Right lobe of liver (tissue), 6 donors: ENCODE measurements at places on chromosomes 16 and 17.

- DNase-seq = no peak
Measured at GRCh38 chr17:40538936-40539705, 26.2 kb downstream of the CCR7 start.

GRCh38 chr17:69460963-69461922 is 46.7 kb downstream of the MAP2K6 start:
- DNase-seq = no peak

- DNase-seq = no peak
Measured at GRCh38 chr17:69962436-69962995, 112.5 kb upstream of the KCNJ16 start.

DNA sequence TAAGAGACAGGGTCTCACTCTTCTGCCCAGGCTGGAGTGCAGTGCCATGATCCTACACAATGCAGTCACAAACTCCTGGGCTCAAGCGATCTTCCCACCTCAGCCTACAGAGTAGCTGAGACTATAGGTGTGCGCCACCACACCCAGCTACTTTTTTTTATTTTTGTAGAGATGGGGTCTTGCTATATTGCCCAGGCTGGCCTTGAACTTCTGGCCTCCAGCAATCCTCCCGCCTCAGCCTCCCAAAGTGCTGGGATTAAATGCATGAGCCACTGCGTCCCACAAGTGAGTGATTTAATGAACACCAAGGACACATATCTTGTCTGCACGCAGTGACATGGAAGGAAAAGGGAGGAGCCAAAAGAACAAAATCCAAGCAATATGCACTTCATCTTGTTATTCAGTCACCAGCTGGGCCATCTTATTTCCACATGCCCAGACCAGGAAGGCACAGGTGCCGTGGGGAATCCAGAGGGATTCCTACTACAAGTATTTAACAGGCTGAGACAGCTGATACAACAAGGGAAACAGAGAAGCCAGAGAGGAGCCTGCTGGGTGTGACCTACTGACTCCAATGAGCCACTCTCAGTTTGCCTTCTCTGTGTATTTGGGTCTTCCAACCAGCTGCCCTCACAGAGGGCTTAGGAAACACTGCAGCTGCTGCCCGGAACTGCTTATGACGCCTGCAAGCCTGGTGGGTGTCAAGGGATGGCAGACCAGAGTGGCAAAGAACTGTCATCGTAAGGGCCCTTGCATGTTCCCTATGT is 17.0 kb downstream of the LSM12 start:
- no peak for DNase-seq

DNA sequence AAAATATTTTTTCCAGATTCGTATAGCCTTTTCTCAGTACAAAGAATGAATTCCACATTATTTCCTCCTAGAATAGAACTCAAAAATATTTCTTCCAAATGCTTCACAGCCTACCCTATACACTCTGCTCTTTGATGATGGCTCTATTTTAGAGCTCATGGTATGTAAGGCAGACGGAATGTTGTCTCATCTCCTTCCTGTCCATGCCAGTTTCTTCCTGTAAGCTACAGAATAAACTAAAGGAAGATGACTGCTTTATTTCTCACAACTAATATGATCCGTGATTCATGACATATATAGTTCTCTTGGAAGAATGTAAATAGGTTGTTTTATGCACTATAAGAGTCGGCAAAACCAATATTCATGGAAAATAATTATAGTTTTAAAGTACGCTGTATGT is 723.1 kb downstream of the CDH11 start:
- DNase-seq = no peak

- DNase-seq = no peak
Measured at GRCh38 chr17:81429821-81430551, 34.7 kb downstream of the BAHCC1 start.

- no peak for DNase-seq
Measured at GRCh38 chr16:46690281-46691178, 1.1 kb downstream of the ORC6 start.

DNA sequence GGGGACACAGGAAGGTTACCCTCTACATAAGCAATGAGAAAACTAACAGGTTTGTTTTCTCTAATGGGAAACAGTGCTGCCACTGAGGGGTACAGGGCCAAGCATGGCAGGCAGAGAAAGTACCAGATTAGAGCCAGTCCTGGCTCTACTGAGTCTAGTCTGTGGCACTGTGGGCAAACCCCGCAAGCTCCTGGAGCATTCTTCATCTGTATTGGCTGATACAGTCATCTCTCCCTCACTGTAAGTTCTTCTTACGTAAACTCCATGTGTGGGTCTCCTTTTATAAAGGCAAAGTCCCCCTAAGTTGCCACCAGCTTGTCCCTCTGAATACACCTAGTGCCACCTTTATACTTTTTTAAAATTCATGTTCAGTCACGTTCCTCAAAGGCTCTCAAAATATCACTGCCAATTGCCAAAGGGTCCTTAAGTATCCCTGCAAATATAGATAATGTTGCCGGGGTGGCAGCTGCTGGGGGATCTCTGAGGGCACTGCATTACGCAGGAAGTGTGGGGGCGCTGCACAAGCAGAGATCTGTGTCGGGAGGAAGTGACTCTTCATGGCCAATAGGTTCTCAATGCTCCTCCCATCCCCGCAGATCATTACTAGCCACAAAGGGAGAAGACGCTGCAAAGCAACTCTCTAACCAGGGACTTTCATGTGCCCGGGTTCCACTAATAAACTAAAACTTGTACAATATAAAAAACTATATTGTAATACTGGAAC is 18.8 kb downstream of the XPO6 start:
- DNase-seq = no peak

- DNase-seq = no peak
Measured at GRCh38 chr17:49360796-49361128, 1.3 kb downstream of the ZNF652 start.

GRCh38 chr16:54289945-54290832 is 3.6 kb upstream of the IRX3 start:
- DNase-seq = no peak

- DNase-seq = no peak
Measured at GRCh38 chr16:29312835-29313558, 93.5 kb downstream of the NPIPB11 start.

DNA sequence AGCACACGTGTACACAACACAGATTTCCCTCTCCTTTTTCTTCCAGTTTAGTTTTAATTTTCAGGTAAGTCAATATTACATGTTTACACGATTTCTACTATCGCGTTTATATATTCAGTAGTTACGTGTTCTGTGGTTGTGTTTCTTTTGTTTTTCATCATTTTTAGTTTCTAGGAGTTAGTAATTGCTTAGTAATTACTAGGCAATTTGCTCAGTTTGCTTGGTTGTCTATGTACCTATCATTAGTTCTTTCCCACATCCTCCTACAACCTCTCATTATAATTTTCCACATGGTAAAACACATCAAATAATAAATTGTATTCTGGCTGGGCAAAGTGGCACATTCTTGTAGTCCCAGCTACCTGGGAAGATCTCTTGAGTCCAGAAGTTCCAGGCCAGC is 24.6 kb upstream of the GUCY2D start:
- no peak for DNase-seq
